KG1 (cell line): ENCODE measurements at places on chromosomes 3 and 15.

DNA sequence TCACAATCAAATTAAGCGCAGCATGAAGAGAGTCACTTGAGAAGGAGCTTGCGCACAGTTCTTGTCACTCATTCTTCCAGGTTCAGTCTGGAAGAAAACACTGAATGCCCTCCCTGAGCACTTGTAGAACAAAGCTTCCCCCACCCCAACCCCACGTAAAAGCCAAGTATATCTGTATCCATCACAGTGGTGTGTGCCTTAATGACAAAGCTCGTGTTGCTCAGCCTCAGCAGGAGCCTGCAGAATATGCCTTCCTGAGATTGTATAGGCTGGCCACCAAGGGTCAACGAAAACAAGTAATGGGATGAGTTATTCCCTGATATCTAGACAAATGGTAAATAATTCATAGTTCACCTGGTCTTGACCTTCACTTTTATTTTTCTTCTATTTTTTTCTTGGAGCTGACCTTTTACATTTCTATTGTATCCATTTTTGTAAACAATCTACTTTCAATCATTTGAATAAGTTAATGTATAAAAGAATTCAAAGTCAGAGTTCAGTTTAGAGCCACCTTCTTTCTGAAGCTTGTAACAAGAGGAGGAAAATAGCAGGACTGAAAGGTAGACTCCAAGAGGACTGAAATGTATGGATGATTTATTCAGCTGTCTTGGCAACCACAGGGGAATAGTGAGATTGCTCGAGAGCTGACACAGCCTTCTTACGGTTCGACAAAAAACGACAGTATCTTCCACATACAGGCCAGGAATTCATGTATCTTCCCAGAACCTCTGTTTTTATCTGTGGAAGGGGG is 405.5 kb upstream of the TPM1 start:
- no peak for DNase-seq

- no peak for DNase-seq
These were observed 59.8 kb upstream of the PSMD6 start for GRCh38 chr3:64082961-64083541.

- no peak for DNase-seq
These were observed 135.4 kb downstream of the UACA start for GRCh38 chr15:70627734-70628548.

DNA sequence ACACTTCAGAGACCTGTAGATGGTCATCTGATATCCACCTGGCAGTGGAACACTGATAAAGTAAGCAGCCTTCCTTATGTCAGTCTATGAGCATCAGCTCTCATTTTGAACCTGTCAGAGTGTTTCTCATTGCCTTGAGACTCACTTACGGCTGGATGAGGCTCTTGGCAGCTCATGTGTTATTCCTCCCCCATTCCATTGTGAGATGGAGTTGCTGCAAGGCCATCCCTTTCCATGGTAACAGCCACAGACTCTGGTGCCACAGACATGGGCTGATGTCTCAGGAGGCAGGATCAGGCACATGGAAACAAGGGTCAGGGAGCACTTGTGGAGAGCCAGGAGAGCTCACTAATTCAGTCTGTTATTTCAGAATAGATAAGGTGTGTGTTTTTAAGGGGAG is 11.9 kb downstream of the KCNAB1 start:
- no peak for DNase-seq

GRCh38 chr3:107950417-107950816 is 140.4 kb downstream of the CD47 start:
- no peak for DNase-seq

DNA sequence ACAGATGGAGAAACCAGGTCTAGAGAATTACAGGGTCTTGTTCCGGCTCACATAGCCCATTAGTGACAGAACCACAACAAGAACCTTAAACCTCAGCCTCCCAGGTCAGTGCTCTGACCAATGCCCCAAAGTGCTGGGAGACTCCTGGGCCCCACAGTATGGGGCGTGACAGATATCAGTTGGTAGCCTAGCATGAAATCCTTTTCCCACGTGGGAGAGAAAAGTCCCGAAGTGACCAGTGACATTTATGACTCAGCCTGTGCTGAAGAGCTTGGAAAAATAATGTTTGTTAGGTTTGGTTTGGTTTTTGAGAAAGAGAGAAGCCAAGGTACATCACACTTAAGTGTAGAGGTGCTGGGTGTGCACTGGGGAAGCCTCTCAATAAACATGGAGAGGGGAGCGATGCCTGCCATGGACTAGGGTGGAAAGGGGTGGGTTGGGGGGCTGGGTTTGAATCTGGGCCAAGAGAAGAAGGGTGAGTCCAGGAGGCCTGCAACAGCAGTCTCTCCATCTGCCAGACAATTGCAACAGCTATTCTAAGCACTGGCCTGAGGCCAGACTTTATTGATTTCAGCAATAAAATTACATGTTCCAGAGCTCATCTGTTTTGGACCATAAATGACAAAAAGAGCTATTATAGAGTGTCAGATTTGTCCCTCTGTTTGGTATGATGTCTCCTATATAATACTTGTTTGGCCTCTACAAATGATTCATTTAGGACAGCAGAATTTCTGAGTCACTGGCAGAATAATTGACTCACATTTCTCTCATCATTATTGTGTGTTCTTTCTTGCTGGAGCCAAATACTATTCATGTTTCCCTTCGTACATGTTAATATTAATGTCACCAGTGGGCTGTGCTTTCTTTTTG is 43.4 kb downstream of the C2CD4A start:
- DNase-seq, result no peak
